ENCODE measurements at places on chromosomes 7 and 10.

DNA sequence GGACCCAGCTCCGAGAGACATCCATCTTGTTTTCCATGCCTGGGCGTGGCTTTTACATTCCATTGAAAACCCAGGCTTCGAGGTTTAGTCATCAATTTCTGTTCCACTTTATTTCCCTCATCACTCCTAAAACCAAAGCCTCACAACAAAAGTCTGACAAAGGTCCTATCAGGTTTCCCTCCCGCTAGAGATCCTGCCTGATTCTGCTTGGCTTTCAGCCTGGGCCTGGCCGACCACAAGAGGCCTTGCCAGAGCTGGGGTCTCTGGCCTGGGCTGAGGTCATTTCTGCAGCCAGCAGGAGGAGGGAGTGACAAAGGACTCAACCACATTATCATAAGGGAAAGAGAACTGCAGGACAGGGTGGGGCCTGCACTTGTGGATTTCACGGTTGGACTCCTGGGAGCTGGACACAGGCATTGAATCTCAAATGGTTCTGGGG lies 167.0 kb downstream of the FANK1 start:
- DNase-seq: no peak

GRCh38 chr10:76667408-76668370 lies 969.9 kb downstream of the KCNMA1 start:
- DNase-seq: no peak

DNA sequence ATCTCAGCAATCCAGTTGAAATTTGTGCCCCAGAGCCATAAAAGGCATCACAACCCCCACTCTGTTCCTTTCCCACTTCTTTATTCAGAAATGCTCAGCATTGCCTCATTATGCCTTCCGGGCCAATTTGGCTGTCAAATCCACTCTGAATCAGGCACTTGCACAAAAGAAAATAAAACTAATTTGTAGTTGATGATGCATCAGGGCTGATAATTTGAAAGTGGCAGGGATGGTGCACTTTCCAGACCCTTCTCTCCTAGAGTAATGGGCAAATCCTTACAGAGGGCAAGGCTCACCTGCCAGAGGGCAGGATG lies 147.9 kb upstream of the PDE1C start:
- no peak for DNase-seq

DNA sequence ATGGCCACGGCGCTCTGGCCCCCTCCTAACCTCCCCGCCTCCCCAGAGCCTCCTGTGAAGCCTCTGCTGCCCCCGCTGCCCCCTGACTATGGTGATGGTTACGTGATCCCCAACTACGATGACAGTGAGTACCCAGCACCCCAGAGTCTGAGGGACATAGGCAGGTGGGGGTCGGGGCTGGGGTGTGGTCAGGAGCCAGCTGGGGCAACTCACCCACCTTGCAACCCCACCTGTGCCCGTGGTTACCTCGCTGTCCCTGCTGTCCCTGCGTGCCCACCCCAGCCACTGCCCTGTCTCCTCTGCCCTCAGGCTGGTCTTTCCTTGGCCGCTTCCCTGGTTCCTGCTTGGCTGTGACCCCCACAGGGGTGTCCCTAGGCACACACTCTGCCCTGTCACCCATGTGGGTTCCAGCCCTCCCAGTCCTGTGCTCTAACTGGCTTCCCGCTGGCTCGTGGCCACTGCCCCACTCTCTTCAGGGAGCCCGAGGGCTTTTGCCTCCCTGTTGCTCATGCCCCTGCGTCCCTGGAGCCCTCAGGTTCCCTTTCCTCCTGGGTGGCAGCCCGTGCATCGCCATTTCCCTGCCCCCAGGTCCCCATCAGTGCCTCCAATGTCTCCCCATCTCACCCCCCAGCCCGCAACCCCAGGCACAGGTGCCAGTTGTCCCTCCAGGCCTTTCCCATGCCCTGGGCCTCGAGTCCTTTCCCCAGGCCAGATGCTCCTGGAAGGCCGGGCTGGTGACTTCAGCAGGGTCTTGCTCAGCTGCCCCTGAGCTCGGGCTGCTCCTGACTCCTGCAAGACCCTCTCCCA lies 4.0 kb downstream of the AEBP1 start:
- DNase-seq: no peak

DNA sequence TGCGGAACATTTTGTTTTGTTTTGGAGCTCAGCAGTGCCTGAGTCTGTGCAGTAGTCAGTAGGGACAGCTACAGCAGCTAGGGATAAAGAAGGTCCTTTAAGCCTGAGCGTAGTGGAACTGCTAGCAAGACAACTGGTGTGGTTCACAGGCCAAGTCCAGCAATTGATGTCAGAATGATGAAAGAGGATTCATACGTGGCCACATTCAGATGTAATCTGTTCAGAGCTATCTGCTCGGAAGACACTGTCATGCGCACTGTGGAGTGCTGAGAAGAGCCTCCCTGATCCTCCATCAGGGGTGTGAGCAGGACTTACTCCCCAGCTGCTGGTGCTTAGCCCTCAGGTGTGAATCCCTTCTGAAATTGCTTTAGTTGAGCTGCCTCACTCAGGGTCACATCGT lies 79.6 kb upstream of the ANKRD1 start:
- no peak for DNase-seq

DNA sequence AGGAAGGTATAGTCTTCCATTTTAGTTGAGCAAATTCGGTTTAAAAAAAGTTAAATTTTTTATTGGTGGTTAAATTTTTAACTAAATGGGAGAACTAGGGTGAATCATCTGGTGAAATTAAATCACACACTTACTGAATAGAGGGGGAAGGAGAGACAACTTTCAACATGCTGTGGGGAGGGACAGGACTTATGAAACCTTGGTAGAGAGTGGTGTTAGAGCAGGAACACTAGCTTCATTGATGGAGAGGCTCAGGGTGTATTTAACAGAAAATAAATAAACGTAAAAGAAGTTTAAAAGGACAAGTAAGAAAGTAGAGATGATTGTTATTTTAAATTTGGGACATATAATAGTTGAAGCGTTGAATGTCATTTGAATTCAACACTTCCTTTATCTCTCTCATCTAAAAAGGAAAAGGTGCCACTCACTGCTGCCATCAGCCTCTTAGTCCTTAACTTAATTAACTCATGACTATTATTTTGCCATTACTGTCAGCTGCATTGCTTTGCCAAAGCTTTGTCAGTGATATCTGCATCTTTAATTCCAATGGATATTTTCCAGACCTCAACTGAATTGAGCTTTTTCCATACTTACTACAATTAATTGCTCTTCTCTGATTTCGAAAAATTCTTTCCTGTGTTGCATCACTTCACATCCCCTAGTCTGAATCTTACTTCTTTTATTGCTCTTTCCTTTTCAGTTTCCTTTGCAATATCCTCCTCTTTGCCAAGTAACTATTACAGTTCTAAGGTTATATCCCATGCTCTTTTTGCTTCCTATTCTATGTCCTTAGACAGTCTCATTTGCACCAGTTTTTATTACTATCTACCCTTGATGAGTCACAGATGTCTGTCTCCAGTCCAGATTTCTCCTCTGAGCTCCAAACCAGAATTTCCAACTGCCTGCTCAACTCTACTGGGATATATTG lies 71.7 kb downstream of the GNAT3 start:
- DNase-seq: no peak

GRCh38 chr7:98713165-98713810 lies 96.2 kb downstream of the NPTX2 start:
- no peak for DNase-seq

GRCh38 chr7:100516135-100516812 lies 22.7 kb upstream of the AGFG2 start:
- peak; percentile 87 for DNase-seq

GRCh38 chr7:98223898-98224700 lies 12.9 kb downstream of the BHLHA15 start:
- DNase-seq: no peak

- no peak for DNase-seq
Measured at GRCh38 chr10:117419921-117420320, 44.7 kb upstream of the PDZD8 start.

DNA sequence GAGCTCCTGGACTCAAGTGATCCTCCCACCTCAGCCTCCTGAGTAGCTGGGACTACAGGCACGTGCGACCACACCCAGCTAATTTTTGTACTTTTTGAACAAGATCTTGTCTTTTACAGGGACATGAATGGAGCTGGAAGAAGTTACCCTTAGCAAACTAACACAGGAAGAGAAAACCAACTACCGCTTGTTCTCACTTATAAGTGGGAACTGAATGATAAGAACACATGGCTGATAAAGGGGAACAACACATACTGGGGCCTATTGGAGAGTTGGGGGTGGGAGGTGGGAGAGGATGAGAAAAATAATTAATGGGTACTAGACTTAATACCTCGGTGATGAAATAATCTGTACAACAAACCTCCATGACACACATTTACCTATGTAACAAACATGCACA lies 70.9 kb upstream of the INHBA start:
- DNase-seq: no peak

DNA sequence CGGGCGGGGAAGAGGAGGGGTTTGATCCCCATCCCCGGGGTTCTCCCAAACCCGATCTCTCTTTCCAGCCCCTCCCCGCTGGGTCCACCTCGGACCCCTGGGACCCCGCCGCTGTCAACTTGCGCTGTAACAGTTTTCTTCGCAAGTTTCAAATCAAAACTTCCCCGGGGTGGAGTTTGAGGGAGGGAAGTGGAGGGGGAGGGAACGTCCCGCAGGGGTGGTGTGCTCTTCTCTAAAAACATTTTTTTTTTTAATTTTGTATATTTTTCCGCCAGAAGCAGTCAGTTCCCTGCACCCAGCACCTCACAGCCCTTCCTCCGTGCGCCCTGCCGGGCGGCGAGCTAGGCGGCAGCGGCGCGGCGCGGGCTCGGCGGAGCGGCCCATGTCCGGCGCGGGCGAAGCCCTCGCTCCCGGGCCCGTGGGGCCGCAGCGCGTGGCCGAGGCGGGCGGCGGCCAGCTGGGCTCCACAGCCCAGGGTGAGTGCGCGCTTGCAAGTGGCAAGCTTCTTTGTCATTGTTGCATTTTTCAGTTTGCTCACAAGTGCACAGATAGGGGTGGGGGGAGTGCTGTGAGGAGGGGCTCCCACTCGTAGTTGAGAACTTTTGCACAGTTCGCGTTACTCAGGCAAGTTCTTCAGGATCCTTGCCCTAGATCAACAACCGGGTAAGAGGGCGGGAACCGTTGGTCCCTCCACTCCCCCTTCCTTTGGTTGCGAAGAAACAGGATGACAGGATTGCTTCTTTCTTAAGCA lies 933 bp downstream of the MDFIC start:
- peak; percentile 19 for DNase-seq

DNA sequence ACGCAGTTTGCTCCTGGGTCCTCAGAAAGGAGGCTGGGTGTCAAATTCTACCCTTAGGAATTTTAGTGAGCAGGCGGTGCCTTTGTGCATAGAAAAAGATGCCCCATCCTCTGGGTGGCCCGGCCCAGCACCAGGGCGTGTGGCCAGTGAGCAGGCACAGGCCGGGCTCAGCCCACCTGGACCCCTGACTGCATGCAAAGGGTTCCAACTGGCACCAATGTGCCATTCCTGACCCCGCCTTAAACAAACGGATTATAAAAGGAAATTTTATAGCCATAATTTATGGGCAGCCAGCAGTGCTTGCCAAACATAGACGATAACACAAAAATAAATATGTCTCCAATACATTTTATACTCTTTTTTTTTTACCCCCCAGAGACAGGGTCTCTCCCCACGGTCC lies 40.1 kb upstream of the GNA12 start:
- DNase-seq: no peak

GRCh38 chr10:34769899-34770298 lies 45.2 kb downstream of the PARD3 start:
- no peak for DNase-seq

DNA sequence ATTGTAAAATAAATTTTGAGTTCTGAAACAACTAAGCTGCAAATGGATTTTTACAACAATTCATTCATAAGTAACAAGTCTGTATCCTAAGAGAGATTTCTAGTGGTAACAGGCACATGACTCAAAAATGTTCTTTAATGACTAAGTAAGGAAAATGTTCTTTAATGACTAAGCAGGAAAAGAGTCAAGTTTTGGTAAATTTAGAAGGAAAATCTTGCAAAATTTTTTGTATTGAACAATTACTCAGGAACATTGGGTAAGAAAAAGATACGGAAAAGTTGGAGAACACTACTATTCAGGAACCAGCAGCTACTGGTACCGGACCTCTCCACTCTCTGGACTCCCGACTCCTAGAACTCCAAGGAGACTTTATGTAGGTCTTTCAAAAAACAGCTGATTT lies 33.5 kb downstream of the HYCC1 start:
- no peak for DNase-seq

DNA sequence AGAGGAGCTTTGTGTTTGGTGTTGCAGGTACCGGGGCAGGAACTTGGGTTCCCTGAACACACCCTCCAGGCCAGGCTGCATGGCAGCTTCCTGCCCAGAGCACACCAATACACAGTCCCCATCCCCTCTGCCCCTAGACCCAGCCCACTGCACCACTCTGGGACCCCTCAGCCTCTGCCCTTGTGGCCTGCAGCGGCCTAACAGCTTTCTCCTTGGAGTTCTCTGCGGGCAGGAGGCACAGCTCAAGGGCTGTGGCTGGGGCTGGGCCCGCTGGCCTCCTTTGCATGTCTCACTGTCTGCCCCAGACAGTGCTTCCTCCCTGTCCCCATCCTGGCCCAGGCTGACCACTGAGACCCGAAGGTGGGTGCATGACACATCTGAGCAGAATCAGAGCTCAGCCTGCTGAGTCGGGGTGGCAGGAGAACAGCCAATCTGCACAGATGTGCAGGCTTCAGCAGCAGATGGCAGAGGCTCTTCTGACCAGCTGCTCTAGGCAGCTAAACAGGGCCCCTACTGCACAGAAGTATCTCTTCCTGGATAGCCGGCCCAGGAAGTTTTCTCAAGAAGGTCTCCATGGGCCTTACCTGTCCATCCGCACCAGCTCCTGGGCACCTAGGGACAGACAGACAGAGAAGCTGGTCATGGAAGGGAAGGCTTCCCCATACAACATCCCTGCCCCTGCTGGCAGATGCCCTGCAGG lies 20.8 kb downstream of the VSIR start:
- no peak for DNase-seq

- DNase-seq: no peak
Measured at GRCh38 chr10:12214763-12215218, 18.8 kb downstream of the CDC123 start.

DNA sequence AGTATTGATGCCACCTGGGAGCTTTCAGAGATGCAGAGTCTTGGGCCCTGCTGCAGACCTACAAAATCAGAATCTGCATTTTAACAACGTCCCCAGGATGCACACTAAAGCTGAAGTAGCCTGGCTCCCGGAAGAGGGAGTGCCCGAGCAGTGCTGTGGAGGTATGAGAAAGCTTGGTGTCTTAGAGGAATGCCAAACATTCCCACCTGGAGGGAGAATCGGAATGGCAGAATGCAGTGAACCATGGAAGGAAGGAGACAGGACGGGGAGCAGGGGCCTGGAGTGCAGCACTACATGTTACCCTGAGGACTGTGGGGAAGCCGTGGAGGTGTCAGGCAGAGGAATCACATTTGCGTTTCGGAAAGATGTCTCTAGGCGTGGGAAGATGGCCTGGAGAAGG lies 90.9 kb downstream of the AOAH start:
- no peak for DNase-seq

GRCh38 chr7:55427342-55427741 lies 62.2 kb downstream of the LANCL2 start:
- DNase-seq: no peak

- DNase-seq: no peak
Measured at GRCh38 chr10:18254086-18254485, 113.9 kb downstream of the CACNB2 start.

All from T-helper 2 cell (primary cell).